ENCODE measurements at places on chromosomes 2 and 18.

DNA sequence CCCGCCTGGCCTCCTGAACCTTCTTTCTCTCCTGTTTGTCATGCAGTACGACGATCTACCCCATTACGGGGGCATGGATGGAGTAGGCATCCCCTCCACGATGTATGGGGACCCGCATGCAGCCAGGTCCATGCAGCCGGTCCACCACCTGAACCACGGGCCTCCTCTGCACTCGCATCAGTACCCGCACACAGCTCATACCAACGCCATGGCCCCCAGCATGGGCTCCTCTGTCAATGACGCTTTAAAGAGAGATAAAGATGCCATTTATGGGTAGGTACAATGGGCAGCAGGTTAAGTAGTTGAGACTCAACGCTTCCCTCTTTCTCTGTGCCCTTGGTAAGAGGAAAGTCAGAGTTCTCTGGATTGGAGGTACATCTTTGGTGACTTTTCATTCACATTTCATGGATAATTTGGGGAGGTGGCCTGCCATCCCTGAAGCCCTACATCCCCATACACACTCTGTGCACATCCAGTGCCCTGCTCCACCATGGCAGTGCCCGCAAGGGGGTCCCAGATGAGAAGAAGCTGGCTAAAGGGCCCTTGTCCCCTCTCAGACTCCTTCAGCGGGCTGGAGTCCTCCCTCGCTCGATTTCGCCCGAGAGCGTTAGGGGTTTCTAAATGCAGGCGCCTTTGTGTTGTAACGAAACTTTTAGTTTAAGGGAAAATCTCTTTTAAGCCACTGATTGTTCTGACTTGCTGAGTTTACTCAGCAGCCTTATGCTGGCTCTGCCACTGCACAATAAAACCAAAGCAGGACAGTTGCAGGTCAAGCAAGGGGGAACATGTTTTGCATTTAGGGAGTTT is 3.0 kb downstream of the MEIS1 start:
- no peak for DNase-seq

GRCh38 chr2:167599219-167599618 is 648.2 kb downstream of the STK39 start:
- no peak for DNase-seq

DNA sequence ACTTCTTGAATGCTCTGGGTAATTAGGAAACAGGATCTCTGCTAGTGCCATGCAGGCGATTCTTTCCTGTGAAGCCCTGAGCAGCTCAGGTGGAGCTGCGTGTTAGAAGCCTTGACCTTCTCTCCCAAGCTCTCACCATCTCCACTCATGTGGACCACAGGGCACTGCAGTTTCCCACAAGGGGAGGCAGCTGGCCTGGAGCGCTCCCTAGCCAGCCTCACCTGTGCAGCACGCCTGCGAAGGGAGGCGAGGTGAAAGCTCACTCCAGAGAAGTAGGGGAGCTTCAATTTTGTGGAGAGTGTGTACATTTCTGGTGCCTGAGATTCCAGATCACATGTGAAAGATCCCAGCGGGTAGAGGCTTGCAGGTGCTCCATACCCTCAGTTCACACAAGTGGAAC is 11.1 kb upstream of the HES6 start:
- no peak for DNase-seq

DNA sequence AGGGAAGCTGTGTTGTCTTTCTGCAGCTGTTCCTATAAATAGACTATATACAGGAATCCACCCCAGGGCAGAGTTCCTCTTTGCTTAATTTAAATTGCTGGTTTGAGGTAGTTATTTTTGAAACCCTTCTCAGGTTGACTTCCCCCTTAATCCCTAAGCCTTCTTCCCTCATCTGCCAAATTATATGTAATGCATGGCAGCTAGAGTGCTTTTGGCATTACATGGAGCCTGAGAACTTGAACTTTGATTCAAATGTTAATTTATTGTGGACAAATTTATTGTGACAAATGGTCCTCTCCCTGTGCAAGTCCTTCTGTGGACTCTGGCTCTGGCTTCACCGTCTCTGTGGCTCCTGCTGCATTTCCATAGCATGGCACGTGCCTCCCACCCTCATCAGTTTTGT is 29.2 kb downstream of the MYO1B start:
- DNase-seq: no peak

DNA sequence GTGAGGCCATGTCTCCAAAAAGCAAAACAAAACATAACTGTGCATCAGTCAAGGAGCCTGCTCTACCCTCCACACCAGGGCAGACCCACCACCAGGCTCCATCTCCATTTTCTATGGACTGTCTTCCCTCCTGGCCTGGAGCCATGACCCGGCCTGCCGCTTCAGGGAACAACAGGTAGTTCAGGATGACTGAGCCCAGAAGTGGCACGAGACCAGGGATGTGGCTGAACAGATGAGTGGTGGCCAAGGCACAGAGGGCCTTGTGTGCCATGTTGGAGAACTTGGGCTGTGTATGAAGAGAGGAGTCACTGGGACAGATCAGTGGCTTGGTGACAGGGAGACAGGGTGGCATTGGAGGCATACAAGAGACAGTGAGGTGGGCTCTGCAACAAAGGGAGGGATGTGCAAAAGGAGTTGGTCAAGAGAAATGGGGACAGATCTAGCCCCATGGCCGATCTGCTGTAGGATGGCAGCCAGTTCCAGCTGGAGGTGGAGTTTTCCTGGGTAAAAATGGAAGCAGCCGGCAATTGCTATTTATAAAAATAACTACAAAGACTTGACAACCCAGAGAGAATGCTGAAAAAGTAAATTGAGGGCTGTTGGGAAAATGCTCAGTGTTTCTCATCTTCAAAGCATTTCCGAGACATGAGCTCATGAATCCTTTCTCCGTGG is 35.0 kb downstream of the TMEM177 start:
- no peak for DNase-seq

GRCh38 chr2:64881037-64881492 is 108.1 kb upstream of the SLC1A4 start:
- DNase-seq: no peak

DNA sequence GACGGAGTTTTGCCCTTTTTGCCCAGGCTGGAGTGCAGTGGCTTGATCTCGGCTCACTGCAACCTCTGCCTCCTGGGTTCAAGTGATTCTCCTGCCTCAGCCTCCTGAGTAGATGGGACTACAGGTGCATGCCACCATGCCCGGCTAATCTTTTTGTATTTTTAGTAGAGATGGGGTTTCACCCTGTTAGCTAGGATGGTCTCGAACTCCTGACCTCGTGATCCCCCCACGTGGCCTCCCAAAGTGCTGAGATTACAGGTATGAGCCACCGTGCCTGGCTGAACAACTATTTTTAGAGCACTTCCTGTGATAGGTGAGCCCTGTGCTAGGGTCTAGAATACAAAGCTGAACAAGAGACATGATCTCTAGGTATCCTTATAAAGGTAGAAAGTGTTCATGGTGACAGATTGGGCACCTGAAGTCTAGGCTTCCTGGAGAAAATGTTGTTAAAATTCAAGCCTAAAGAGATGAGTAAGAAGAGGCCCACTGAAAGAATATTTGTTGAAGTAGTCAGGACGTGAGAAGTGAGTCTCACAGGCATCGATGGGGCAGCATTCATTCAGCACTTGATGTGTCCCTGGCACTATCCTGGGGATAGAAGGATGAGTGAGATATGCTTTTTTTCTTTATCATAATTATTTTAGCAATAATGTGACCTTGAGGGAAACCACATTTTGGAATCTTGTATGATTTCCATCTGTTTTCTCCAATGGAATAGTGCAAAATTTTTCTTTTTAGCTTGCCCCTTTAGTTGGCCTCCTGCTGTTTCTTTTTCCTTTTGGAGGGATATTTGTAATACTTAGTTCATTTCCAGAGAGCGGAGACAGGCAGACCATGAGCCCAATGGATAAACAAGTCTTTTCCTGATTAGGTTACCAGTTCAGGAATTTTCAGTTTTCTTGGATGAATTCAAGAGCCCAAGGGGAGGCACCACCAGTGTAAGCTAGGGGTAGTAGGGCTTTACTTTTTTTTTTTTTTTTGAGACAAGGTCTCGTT is 5.1 kb downstream of the ZNF236 start:
- DNase-seq: no peak

- no peak for DNase-seq
These were observed 27.4 kb upstream of the MBOAT2 start for GRCh38 chr2:9030841-9031240.

- DNase-seq: no peak
These were observed 142.7 kb downstream of the EML6 start for GRCh38 chr2:54866179-54866578.

DNA sequence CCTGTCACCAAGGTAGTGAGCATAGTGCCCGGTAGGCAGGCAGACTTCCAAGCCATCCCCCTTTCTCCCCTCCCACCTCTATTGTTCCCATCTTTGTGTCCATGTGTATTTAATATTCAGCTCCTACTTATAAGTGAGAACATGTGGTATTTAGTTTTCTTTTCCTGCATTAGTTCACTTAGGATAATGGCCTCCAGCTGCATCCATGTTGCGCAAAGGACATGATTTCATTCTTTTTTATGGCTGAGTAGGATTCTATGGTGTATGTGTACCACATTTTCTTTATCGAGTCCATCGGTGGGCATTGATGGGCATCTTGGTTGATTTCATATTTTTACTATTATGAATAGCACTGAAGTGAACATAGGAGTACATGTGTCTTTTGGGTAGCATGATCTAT is 35.3 kb downstream of the MMADHC start:
- no peak for DNase-seq

GRCh38 chr18:41197967-41198366 is 757.1 kb upstream of the PIK3C3 start:
- no peak for DNase-seq

- DNase-seq: no peak
These were observed 190.7 kb downstream of the MTCL1 start for GRCh38 chr18:8895987-8896619.

- no peak for DNase-seq
These were observed 44.6 kb upstream of the B3GNT2 start for GRCh38 chr2:62151306-62151638.

DNA sequence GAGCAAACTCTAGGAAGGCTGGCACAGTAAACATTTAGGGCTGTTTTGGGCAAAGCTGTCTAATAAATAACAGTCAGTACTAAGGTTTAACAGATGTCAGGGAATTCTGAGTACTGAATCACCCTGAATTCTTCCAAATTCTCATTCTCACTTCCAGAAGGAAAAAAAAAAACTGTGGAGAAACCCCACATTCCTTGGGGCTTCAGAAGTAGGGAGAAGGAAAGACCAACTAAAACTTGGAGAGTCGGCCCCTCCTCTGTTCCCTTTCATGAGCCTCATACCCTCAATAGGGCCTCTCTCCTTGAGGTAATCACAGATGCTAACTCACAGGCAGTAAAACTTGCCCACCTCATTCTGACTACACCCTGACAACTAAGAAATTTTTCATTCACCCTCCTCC is 62.1 kb downstream of the CCDC148 start:
- DNase-seq: no peak

- DNase-seq: no peak
These were observed 229.2 kb upstream of the SMIM21 start for GRCh38 chr18:75656563-75657247.

DNA sequence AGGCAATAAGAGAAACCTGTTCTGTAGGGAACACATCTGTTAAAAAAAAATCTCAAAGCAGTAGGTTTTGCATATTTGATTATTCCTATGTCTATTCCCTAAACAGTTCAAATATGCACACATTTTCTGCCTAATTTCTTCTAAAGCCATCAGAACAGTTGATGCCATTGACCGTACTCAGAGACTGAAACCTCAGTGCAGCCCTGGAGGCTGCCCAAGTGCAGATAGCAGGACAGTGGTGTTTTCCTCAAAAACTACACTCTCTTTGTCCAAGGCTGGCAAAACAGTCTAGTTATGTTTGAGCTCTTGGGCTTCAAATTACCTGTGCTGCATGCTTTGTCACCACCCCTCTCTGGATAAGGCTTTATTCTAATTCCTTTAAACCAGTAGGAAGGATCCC is 23.3 kb upstream of the NFE2L2 start:
- DNase-seq: no peak

DNA sequence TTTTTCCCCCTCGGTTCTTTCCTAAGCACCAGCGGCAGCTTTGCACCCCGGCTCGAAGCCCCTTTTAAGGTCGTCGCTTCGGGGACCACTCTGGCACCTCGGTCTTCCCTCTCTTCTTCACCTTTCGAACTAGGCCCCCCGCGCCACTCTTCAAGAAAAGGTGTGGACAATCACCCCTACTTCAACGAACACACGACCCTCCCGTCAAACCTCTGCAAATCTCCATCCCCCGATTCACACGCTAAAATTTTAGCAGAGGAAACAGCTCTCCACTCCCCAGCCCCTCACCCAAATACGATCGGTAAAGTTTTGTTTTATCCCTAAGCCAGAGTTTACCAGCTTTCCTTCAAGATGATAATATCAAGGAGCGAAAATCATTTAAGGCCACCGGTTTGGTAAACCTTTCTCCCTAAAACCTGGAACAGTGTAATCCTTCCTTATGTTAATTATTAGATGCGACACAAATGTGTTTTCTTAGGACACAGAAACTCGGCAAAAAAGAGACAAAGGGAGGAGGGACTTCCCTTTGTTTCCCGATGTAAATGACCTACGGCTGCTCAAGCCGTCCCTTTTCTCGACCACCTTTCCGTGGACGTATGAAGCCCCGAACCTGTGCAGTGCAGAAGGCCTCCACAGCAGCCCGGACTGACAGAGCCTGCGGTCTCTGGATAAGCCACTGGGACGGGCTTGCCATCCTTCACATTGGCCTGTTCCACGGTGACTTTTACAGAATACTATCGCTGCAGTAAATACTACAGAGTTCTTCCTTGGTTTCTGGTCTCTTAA is 85.2 kb downstream of the RBMS1 start:
- no peak for DNase-seq

DNA sequence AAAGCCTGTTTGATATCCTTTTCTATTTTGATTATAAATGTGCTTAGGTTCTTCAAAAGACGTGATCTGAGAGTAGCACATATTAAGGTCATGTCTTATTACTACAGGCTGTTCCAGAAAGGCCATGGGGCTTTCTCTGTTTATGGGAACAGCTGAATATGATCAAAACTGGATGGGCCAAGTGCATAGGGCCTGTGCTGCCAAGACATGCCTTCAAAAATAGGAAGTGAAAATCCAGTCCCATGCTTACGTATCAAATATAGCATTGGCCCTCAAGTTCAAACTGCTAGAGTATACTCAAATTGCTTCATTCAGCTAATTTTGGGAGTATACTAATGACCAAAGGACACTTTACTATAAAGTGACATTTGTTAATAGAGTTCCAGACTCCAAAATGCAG is 24.1 kb downstream of the SLC25A52 start:
- DNase-seq: no peak

GRCh38 chr2:46195819-46196218 is 101.4 kb upstream of the EPAS1 start:
- DNase-seq: no peak

DNA sequence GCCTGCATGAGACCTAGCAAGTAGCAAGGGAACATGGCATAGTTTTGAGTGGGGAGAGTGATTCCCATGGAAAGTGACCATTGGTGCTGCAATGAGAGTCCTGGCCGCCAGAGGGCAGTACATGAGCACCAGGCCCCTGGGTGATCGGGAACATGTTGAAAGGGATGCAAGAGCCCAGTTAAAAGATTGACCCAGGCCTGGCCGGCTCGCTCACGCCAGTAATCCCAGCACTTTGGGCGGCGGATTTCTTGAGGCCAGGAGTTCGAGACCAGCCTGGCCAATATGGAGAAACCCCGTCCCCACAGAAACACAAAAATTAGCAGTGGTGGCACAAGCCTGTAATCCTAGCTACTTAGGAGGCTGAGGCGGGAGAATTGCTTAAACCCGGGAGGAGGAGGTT is 22.2 kb downstream of the FAP start:
- DNase-seq: no peak

GRCh38 chr2:157269922-157270321 is 12.4 kb downstream of the GALNT5 start:
- DNase-seq: no peak

All from DMS153 (cell line).